ENCODE measurements at places on chromosomes 2 and 18.

DNA sequence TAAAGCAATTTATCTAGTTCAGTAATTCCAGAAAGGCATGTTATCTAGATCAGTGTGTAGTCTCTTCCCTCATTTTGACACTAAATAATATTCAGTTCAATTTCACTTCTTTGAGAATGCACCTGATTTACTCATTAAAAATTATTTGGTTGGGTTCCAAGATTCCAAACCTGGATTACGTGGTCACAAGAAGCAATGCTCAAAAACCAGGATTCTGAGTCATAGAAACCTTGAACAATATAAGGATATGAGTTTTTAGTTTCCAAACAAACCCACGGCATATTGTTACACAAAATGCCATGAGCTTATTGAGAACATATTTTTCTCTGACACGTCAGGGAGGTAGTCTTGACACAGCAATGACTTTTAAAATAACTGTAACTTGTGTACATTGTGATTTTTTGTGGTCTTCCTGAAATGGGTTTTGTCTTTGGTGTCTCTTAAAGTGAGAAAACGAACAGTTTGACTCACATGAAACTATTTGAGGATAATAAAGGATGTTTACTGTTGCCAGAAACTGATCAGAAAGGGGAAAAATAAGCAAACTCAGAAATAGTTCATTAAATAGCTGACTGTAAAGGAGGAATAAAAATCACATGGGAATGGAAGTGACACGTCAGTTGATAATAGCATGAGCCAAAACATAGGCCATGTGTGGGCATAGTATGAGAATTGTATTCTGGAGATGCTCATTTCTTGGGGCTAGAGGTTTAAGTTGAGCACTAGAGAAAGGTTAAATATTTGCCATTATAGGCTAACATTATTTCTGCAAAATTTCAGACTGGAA, 617.7 kb upstream of the CDH2 start:
- no peak for DNase-seq

GRCh38 chr2:43115881-43116280, 110.5 kb downstream of the ZFP36L2 start:
- no peak for DNase-seq

- no peak for DNase-seq
These were observed 430.0 kb downstream of the SLC4A3 start for GRCh38 chr2:220057391-220057790.

- no peak for DNase-seq
These were observed 25.9 kb downstream of the UBR3 start for GRCh38 chr2:169853041-169853668.

DNA sequence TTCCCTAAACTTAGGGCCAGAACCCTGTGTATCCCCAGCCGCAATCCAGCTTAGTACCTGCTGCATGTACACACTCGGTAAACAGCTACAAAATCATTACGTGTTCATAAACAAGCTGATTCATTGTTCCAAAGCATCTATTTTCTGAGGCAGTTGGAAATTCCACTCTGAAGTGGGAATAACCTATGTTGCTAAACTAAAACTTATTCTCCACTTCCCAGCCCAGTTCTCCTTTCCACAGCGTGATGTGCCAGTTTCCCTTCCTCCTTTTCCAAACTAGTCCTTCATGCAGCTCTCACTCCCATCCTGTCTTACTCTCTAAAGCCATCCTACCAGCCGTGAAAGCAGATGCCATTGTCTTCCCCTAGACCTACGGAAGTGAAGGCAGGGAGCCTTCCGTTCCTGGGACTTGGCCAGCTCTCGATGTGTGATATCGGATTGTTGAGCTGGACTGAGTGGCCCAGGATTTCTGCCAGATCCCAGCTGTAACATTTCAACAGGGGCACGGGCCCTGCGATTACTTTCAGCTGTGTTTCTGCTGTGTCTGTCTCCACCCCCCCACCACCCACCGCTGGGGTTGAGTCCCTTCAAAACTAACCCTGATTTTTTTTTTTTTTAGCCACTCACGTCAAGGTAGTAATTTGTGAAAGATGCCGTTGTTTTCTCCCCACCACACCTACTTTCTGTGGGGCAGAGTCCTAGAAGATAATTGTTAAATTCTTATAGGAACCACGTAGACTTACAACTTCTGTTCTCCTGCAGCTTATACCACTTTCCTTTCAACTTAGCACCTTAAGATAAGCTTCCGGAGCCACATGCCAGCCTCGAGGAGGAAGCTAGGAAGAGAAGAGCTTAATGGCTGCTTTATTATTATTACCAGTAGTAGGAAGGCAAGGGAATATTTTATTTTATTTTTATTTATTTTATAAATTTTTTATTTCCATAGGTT, 100.9 kb downstream of the CRIM1 start:
- DNase-seq: no peak

DNA sequence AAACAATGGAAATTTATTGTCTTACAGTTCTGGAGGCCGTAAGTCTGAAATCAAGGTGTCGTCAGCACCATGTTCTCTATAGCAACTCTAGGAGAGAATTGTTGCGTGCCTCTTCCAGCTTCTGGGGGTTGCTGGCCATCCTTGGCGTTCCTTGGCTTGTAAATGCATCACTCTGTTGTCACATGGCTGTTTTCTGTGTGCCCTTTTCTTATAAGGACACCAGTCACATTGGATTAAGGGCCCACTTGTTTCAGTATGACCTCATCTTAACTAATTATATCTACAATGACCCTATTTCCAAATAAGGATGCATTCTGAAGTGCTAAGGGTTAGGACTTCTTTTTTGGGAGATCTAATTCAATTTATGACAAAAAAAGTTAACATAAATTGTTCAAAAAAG, 1.4 kb upstream of the PLEK start:
- DNase-seq: no peak

DNA sequence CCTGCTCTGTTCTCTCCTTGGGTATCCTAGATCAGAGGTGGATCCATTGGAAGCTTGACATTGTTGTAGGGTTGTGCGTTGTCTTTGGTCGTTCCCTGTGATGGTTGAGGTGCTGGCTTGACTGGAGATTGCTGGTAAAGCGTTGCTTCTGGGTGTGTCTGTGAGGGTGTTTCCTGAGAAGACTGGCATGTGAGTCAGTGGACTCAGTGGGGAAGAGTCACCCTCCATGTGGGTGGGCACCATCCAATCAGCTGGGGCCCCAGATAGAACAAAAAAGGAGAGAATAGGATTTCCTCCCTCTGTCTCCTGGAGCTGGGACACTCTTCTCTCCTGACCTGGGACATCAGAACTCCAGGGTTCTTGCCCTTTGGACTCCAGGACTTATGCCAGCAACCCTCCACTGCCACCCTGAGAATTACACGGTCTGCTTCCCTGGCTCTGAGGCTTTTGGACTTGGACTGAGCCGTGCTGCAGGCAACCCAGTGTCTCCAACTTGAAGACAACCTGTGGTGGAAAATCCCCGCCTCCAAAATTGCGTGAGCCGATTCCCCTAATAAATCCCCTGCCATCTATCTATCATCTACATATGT, 14.8 kb upstream of the REEP1 start:
- DNase-seq: no peak

DNA sequence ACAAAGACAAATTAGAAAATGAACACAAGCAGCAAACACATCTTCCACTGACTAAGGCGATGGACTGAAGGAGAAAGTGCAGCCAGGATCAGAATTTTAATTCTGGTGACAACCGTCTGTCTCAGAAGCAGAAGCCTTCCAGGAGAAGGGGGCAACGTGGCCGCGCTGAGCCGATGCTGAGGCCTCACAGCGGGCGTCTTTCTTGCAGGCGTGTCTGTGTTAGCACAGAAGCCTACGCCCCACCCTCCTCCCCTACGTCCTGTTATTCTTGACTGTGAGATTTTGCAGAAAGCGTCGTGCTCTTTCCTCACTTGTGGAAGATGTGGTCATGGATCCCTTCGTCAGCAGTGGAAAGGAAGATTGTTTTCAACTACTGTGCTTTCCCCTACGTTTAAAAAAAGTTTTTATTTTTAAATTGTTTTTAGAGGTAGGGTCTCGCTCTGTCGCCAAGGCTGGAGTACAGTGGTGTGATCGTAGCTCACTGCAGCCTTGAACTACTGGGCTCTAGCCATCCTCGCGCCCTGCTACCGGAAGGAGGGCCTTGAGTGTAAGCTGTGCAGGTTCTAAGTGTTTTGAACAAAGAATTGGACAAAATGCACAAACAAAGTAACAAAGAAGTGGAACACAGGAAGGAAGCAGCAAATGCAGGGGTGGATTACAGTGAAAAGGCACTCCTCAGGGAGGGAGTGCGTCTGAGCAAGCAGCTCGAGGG, 422.0 kb downstream of the GALR1 start:
- no peak for DNase-seq

- no peak for DNase-seq
These were observed 68.0 kb downstream of the KLHL29 start for GRCh38 chr2:23452853-23453420.

DNA sequence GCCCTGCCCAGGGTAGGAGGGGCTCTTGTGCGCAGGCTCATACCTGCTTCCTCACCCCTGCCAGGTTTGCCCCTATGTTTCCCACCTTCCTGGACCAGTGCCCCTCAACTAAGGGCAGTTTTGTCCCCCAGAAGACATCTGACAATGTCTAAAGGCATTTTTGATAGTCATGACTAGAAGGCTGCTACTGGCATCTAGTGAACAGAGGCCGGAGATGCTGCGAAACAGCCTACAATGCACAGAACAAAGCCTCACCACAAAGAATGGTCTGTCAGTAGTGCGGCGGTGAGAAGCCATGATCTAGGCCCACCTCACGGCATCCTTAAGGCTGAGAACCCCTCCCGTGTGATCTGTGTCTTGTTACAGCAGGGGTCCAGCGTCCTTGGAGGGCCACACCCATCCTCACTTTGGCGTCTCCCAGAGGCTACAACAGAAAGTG, 96.0 kb downstream of the TMEM17 start:
- DNase-seq: no peak

GRCh38 chr18:46160050-46160798, 56.0 kb downstream of the HAUS1 start:
- DNase-seq: no peak

GRCh38 chr18:59420244-59420643, 61.2 kb upstream of the LMAN1 start:
- no peak for DNase-seq

DNA sequence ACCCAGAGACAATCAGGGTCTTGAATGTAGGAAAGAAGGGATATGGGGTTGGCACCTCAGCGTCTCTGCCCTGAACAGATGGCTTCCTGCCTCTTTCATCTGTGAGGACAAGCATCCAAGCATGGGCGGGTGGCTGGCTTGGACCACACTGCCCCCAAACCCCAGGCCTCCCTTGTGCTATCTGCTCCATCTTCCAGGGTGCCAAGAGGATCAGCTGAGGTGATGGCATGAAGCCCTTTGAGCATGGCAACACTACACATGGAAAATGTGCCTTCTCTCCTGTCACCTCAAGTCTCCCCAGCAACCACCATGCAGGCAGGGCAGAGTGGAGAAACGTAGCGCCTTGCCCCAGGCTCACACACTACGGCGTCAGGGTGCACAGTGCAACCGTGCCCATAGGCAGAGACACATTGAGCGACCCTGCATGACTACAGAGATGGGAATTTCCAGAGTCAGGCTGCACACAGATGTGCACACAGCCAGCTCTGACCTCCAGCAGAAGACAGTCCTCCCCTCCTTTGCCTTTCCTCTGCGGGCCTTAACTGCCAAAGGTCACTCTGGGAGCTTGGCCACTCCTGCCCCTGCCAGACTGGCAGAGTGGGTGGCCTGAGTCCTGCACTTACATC, 1.5 kb downstream of the KCNIP3 start:
- DNase-seq: no peak

DNA sequence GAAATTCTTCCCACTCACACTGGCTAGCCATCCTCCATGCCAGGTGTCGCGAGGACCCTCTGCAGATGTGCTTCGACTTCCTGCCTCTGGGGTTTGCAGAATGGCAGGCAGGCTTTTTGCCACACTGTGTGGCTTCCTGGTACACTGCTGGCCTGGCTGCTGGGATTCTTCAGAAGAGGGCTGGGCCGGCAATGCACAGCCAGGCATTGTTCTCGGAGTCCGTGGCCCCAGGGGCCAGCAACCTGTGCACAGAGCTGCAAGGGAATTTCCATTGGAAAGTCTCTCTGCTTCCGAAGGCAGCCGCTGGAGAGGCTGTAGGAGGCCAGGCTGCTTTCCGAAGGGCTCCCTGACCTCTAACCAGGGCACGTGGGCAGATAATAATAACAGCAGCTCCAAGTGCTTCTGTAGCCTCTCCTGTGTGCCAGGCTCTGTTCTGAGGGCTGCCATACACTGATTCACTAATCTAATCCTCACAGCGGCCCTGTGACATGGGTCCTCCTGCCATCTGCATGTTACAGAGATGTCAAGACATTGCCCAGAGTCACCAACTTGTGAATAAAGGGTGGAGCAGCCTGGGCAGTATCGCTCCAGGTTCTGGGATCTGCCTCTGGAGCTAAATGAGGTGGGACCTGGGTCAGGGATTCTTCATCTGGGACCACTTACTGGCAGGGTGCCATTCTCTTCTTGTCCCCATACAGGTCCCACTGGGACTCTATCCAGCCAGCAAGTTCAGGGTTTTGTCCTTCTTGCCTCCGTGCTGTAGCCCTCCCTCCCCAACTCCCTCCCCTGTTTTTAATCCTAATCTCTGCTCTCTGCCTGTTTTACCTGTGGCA, 5.0 kb downstream of the LDLRAD4 start:
- DNase-seq: no peak

DNA sequence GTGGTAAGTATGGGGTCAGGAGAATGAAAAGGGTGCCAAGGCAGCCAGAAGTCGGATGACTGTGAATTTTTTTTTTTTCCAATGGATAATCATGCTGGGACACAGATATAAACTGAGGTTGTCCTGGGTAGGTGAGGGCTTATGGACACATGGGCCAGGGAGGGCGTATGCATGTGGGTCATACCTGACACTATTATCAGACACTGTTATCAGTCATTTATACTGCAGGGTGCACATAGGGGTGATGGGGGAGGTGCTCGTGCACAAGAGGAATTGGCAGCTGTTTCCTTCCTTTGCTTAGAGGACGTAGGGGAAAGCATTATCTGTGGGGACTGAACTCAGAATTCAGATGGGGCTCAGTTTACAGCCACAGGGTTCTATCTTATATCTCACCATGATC, 10.1 kb downstream of the CTIF start:
- no peak for DNase-seq

GRCh38 chr2:178404368-178404767, 46.6 kb downstream of the PRKRA start:
- no peak for DNase-seq

DNA sequence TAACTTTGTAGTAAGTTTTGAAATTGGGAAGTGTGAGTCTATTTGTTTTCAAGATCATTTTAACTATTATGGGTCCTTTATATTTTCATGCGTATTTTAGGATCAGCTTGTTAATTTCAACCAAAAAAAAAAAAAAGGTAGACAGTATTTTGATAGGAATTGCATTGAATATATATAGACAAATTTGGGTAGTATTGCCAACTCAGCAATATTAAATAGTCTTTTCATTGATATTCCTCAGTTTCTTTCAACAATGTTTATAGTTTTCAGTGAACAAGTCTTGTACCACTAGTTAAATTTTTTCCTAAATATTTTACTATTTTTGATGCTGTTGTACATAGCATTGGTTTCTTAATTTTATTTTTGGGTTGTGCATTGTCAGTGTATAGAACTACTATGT, 149.9 kb downstream of the TAF4B start:
- no peak for DNase-seq

Measured in NCI-H2171 treated with DMSO at 0.1 percent for 48 hours (cell line).